GM12864 (cell line): ENCODE measurements at places on chromosomes 3 and 15.
A peak's percentile ranks its signal among the peaks of the same experiment; 100 is the strongest.

DNA sequence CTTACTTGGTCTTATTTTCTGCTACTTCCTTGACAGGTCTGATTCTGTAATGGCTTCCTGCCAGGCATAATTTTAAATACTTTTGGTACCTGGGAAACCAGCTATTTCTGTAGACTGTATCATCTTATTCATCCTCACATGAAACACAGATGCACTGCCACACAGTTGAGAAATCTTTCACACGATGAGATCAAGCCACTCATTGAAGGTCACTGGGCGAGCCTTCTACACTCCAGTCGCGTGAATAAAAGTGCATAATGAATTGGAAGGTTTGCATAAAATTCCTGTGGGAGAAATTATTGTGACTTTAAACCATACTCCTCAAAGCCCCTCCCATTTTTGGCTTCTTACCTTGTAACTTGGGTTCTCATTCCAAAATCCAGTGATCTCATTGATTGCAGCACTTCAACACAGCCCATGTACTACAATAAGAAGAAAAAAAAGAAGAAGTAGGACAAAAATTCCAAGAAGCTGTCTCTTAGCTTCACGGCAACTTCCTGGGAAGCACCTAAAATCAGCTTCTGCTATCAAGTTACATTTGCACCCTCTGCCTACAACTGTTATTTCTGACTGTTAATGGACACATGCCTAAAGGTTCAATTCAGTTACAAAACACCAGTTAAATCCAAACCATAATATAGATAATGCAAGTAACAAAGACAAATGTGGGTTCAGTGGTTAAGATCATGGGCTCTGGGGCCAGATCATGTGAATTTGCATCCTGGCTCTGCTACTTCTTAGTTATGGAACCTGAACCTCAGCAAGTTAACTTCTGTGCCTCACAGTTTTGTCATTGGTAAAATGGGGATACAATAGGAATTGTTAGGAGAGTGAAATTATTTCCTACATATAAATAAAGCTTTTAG, 39.0 kb downstream of the SHC4 start:
- DNase-seq = no peak

GRCh38 chr15:70327328-70327855, 229.7 kb upstream of the TLE3 start:
- no peak for DNase-seq

- DNase-seq = no peak
These were observed 403.0 kb downstream of the FOXP1 start for GRCh38 chr3:71180524-71180923.

DNA sequence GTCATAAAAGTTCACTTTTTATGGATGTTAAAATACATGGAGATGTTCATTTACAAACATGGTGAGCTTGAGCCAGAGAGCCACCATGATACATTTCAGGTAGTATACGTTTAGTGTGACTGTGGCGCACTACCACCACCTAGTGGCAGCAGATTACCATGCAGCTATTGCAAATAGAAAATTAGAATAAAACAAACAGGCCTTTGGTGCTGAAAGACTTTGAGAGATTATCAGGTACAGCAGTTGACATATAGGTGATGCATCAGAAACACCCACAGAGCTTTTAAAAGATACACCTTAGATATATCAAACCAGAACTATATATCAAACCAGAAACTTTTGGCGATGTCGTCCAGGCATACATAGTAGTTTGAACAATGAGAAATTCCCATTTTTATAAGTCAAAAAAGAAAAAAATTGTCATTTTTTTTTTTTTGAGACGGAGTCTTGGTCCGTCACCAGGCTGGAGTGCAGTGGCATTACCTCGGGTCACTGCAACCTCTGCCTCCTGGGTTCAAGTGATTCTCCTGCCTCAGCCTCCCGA, 42.0 kb upstream of the ICE2 start:
- peak; percentile 65 for DNase-seq

- DNase-seq = no peak
These were observed 47.7 kb downstream of the RNF111 start for GRCh38 chr15:59035201-59035600.

GRCh38 chr3:197364410-197365071, 66.1 kb upstream of the DLG1 start:
- DNase-seq = no peak
